NCI-H1048 (cell line): ENCODE measurements at places on chromosomes 16 and 17.

GRCh38 chr17:17971431-17972125, 622 bp downstream of the TOM1L2 start:
- no peak for DNase-seq

- no peak for DNase-seq
Observed at GRCh38 chr17:79843816-79844800, 4.9 kb upstream of the CBX4 start.

DNA sequence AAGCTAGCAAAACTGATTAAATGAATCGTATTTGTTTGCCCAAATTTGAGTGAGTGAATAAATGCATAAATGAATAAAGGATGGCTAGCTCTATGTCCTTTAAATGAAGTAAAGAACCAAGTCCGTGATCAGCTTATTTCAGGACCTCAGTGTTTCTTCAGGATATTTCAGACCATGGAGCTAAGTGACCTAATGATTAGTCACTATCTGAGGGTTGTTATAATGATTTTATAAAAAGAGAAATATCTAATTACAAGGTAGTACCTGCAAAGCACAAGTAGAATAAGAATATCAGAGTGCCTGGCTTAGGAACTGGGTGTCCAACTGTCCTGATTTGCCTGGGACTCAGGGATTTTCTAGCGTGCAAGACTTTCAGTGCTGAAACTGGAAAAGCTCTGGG, 12.5 kb downstream of the KCNJ2 start:
- no peak for DNase-seq

- no peak for DNase-seq
Observed at GRCh38 chr16:68399456-68399855, 48.9 kb downstream of the SMPD3 start.

DNA sequence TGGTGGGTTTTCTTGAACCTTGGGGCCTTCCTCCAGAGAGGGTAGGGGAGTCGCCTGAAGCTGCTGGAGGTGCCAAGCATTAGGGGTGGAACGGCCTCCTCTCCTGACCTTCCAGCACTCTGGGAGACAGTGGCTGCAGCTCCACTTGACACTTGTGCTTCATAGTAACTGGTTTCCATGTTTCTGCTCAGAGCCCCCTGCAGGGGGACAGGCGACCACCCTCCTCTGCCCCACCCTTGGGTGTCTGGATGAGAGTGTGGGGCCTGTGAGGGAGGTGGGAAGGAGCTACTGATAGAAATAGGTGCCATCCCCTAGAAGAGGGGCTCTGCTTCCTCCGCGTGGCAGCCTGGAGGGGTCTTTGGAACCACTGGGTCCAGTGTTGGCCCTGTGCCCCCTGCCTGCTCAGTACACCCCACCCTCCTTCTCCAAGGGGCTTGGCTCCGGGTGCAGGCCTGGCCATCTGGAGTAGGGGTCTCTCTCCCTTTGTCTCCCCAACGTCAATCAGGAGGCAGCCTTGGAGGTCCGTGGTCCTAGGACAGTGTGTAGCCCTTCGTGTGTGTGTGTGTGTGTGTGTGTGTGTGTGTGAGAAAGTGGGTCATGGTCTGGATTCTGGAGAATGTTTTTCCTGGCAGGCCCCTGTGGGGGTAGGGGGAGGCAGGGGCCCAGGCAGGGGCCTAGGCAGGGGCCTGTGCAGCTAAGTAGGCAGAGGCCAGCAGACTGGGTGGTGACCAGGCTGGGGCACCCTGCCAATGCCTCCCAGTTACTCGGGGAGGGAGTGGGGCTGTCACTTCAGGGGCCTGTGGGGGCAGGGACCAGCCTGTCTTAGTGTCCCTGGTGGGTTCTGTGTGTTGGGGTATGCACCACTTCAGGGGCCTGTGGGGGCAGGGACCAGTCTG, 4.9 kb downstream of the LASP1 start:
- no peak for DNase-seq

GRCh38 chr16:30600215-30600614, 10.0 kb downstream of the ZNF689 start:
- no peak for DNase-seq

- DNase-seq: no peak
Observed at GRCh38 chr16:86566601-86566965, at the start of gene FOXC2. TSS of gene FOXC2 (plus strand) at chr16:86566829. CDS start at chr16:86567336, 507 bp downstream.

DNA sequence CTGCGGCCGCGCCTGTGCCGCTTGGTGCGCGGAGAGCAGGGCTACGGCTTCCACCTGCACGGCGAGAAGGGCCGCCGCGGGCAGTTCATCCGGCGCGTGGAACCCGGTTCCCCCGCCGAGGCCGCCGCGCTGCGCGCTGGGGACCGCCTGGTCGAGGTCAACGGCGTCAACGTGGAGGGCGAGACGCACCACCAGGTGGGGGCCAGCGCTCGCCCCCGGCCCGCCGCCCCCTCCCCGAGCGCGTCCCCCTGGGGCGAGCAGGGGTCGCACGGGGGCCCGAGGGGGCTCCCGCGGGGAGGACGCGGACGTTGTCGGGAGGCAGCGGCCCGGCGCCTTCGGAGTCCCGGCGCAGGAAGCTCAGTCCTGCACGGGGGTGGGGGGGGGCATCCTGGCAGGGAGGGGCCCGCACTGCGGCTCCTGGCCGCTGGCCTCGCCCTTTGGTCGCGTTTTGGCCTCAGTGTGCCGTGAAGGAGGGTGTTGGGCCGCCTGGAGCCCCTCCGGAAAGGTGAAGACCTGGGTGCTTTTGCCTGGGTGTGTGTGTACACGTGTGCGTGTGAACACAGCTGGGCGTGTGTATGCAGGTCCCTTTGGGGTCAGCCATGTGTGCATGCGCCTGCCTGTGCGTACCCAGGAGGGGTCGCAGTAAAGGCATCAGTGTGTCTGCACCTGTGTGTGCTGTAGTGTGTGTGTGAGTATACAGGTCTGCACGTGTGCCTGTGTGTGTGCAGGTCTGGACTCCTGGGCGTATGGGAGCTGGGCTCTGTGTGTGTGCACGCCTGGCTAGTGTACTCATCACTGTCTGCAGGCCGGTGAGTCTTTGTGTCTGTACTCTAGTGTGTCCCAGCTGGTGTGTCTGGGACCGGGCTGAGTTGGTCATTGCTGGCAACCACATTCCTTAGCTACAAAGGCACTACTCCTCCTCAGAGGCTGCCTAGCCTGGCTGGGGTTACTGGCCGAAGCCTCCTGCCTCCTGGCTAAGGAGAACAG, 615 bp downstream of the NHERF2 start:
- no peak for DNase-seq

- no peak for DNase-seq
Observed at GRCh38 chr16:86931410-86931941, 353.1 kb downstream of the FOXL1 start.

- no peak for DNase-seq
Observed at GRCh38 chr16:4067262-4068001, 48.8 kb downstream of the ADCY9 start.
